ENCODE measurements at places on chromosomes 7 and 10. TPM values are rescaled to one million over a fixed set of nuclear protein-coding genes. Genes with fewer than 3 reads are reported as not detected.

Gene CALML5
- total RNA-seq, result not detected

Gene HECW1
- total RNA-seq, result 1.9 TPM

Gene TMEM26
- total RNA-seq, result 3.9 TPM

Gene RAMP3
- total RNA-seq, result not detected

Gene BET1
- 26.9 TPM for total RNA-seq

Gene NPSR1
- not detected for total RNA-seq

Gene PNLIPRP3
- total RNA-seq, result not detected

GRCh38 chr10:59036311-59037017 is 140.0 kb upstream of the PHYHIPL start:
- no peaks in the 10 kb centered on the region for H3K36me3 ChIP-seq
- H3K27me3 ChIP-seq, result peaks cover 1% of the 10 kb centered on the region
- H3K27ac ChIP-seq, result no peak overlapping the region
- no peak for DNase-seq
- no peaks in the 10 kb centered on the region for H3K4me1 ChIP-seq

DNA sequence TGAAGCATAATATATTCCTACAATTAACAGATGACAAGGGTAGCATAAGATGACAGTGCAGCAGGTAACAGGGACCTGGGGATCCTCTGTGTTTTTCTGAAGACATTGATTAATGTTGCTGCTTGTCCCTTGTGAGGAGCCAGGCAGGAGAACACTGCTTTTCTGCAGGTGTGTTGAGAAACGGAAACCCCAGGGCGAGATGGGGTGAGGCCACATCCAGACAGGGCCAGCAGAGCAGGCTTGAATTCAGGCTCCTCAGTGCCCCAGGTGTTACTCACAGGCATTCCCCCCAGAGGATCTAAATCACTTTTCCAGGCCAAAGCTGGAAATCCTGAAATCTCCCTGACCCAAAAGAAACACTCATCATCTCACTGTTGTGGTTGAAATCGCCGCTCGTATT is 105.3 kb downstream of the CCDC3 start:
- H3K4me1 ChIP-seq, result no peaks in the 10 kb centered on the region
- H3K27ac ChIP-seq, result no peak overlapping the region
- no peak overlapping the region for H3K4me3 ChIP-seq
- DNase-seq, result no peak
- no peaks in the 10 kb centered on the region for H3K27me3 ChIP-seq

DNA sequence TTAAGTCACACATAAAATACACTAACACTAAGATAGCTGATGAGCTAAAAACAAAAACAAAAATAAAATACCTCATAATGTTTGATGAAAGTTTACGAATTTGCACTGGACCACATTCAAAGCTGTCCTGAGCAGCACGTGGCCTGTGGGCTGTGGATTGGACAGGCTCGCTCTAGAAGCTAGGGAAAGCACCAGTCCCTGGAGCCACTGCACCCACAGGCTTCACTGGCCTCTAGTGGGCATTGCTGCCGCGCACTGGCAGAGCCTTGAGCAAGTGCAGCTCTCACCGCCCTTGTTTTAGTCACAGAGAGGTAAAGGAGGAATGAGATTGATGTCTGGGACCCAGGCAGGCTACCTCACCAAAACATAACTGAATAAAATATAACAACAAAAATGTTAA is 67.6 kb downstream of the PAX2 start:
- no peak overlapping the region for H3K4me3 ChIP-seq
- peaks cover 88% of the 10 kb centered on the region for H3K27me3 ChIP-seq
- no peaks in the 10 kb centered on the region for H3K4me1 ChIP-seq
- H3K36me3 ChIP-seq, result no peaks in the 10 kb centered on the region
- H3K27ac ChIP-seq, result no peak overlapping the region

- no peaks in the 10 kb centered on the region for H3K36me3 ChIP-seq
- DNase-seq, result no peak
- H3K4me1 ChIP-seq, result no peaks in the 10 kb centered on the region
These were observed 297.6 kb downstream of the ARHGAP12 start for GRCh38 chr10:31630861-31631567.

GRCh38 chr10:88293073-88293472 is 290.0 kb downstream of the RNLS start:
- H3K27me3 ChIP-seq, result no peaks in the 10 kb centered on the region
- H3K4me3 ChIP-seq, result no peak overlapping the region
- no peak overlapping the region for H3K27ac ChIP-seq

- no peak for DNase-seq
- no peak overlapping the region for H3K27ac ChIP-seq
- no peak overlapping the region for H3K4me3 ChIP-seq
- H3K36me3 ChIP-seq, result no peaks in the 10 kb centered on the region
- H3K27me3 ChIP-seq, result no peaks in the 10 kb centered on the region
These were observed 51.2 kb downstream of the VIPR2 start for GRCh38 chr7:159093351-159093971.

DNA sequence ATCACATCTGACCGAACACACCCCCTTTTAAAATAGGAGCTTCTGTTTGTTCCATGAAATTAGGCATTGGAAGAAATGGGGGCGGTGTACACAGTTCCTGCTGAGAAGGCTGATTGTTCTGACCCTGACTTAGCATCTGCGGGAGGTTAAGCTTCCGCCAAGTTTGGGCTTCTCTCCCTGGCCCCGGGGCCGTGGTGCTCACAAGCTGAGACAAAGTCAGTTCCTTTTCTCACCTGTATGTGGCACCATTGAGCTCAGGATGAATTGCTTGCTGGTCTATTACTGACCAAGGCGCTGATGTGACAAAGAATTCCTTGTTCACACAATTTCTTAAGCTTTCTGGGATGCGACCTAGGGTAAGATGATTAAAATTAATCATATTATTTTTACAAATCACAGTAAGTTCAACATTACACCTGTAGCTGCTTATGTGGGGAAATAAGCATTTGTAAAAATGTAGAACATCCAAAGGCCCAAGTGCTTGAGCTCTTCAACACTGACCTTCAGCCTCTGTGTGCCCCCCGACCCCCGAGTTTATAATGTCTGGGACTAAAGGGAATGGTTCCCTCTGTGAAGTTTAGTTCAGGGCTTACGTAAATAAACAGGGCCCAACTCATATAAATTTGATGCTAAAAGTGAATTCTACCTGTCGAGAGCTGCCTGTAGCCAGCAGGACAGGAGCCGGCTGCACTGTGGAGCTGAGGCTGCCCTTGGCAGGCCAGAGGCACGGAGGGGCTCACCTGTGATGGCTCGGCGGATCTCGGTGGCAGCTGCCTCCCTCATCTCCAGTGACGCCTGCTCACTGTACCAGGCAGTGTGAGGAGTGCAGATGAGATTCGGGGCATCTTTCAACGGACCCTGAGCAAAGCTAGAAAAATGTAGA is 50.8 kb downstream of the ZRANB1 start:
- DNase-seq, result peak; percentile 41
- H3K36me3 ChIP-seq, result peaks cover 60% of the 10 kb centered on the region
- H3K4me3 ChIP-seq, result no peak overlapping the region
- no peaks in the 10 kb centered on the region for H3K27me3 ChIP-seq

GRCh38 chr10:14758994-14759664 is 15.6 kb downstream of the FAM107B start:
- H3K27me3 ChIP-seq, result no peaks in the 10 kb centered on the region
- no peak overlapping the region for H3K4me3 ChIP-seq
- H3K36me3 ChIP-seq, result no peaks in the 10 kb centered on the region
- H3K27ac ChIP-seq, result no peak overlapping the region
- no peak for DNase-seq

GRCh38 chr10:22737587-22737986 is 23.2 kb upstream of the PIP4K2A start:
- H3K4me1 ChIP-seq, result peaks cover 3% of the 10 kb centered on the region
- no peak overlapping the region for H3K27ac ChIP-seq
- no peaks in the 10 kb centered on the region for H3K27me3 ChIP-seq
- no peak overlapping the region for H3K4me3 ChIP-seq
- DNase-seq, result no peak
- H3K36me3 ChIP-seq, result peaks cover 4% of the 10 kb centered on the region

- no peaks in the 10 kb centered on the region for H3K27me3 ChIP-seq
- no peak for DNase-seq
- H3K36me3 ChIP-seq, result peaks cover 1% of the 10 kb centered on the region
- H3K4me3 ChIP-seq, result peak overlapping the region; percentile 18
- no peak overlapping the region for H3K27ac ChIP-seq
- peaks cover 17% of the 10 kb centered on the region for H3K4me1 ChIP-seq
These were observed 3.5 kb downstream of the NRF1 start for GRCh38 chr7:129615018-129615417.

GRCh38 chr10:78414380-78414779 is 380.7 kb downstream of the RPS24 start:
- H3K4me3 ChIP-seq, result no peak overlapping the region
- no peaks in the 10 kb centered on the region for H3K36me3 ChIP-seq
- no peaks in the 10 kb centered on the region for H3K27me3 ChIP-seq

DNA sequence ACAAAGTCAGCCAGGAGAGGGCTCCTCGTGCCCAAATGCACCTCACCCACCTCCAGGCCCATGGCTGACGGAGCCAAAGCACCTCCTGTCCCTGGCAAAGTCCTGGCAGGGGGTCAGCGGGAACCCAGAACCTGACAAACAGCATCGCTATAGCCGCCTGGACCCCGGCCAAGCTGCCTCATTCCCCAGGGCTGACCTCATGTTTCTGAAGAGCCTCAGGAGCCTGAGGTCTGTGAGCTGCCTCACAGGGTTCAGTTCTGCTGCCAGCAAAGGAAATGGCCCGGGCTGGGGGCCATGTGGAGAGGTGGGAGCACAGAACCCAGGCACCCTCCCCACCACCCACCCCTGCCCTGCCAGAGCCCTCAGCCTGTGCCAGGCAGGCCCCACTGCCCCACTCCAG is 4.2 kb upstream of the NANOS1 start:
- DNase-seq, result peak; percentile 74
- peaks cover 24% of the 10 kb centered on the region for H3K4me1 ChIP-seq
- no peaks in the 10 kb centered on the region for H3K36me3 ChIP-seq
- H3K27me3 ChIP-seq, result no peaks in the 10 kb centered on the region
- H3K4me3 ChIP-seq, result no peak overlapping the region
